ENCODE measurements at places on chromosomes 6 and 20.

GRCh38 chr20:44069203-44070011 is 117.6 kb downstream of the JPH2 start:
- no peak for DNase-seq

GRCh38 chr6:42251911-42252637 is 34.4 kb upstream of the MRPS10 start:
- DNase-seq, result no peak

DNA sequence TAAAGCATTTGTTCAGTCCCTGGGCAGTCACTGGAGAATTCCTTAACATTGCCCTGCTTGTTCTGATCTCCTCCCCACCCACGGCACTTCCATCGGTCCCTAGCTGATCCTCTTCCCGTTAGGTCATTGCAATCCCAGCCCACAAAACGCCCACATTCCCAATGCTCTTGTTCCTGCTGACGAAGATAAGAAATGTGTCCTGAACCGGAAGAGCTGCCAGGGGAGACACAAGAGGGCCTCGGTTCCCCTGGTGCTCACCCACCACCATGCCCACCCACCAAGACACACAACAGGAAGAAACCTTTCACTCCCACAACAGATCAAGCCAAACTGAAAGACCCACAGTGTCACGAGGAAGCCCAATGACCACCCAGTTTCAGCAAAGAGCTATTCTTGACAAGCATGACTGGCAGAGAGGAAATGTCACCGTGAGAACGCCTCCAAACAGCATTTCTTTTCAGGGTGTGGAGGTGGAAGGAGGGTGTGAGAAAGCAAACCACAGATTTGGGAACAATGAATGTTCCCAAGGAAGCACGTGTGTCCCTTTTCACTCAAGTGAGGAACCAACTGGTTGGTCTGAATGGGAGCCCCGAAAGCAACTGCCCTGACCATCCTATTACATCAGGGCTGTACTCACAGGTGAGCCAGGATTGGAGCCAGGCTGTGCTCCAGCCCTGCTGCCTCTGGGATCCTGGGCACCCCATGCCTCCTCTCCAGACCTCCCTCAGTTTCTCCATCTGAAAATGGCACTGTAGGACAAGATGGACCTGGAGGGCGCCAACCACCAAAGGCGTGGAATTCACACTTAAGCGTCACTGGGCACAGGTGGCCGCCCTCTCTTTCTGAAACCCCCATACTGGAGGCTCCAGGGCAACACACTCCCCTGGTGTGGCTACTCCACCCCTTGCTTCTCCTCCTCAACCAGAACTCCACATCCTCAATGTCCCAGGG is 97.5 kb downstream of the ZMYND8 start:
- no peak for DNase-seq

- DNase-seq, result no peak
These were observed 210.0 kb upstream of the PRDM1 start for GRCh38 chr6:105875974-105876640.

GRCh38 chr6:168373389-168373788 is 53.8 kb upstream of the DACT2 start:
- no peak for DNase-seq

- DNase-seq, result no peak
These were observed 171.6 kb downstream of the UBE3D start for GRCh38 chr6:82893889-82894652.

- no peak for DNase-seq
These were observed 155.2 kb downstream of the CEBPB start for GRCh38 chr20:50345712-50346373.

- no peak for DNase-seq
These were observed 28.7 kb downstream of the TFAP2A start for GRCh38 chr6:10386220-10386619.

DNA sequence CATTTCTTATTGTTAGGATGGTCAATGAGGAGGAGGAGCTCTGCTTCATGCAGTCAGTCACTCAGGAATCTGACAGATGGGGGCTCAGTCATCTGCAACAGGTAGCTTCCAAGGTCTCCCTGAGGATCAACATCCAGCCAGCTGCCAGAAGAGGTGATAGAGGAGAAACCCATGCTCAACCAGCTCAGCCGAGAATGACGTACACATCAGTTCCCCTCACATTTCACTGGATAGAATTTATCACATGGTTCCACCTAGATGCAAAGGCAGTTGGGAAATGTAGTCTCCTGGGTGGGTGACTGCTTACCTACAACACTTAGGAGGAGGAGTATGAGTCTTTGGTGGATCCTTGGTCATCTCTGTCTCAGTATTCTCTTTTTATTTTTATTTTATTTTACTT is 144.5 kb downstream of the CEBPB start:
- peak; percentile 84 for DNase-seq

DNA sequence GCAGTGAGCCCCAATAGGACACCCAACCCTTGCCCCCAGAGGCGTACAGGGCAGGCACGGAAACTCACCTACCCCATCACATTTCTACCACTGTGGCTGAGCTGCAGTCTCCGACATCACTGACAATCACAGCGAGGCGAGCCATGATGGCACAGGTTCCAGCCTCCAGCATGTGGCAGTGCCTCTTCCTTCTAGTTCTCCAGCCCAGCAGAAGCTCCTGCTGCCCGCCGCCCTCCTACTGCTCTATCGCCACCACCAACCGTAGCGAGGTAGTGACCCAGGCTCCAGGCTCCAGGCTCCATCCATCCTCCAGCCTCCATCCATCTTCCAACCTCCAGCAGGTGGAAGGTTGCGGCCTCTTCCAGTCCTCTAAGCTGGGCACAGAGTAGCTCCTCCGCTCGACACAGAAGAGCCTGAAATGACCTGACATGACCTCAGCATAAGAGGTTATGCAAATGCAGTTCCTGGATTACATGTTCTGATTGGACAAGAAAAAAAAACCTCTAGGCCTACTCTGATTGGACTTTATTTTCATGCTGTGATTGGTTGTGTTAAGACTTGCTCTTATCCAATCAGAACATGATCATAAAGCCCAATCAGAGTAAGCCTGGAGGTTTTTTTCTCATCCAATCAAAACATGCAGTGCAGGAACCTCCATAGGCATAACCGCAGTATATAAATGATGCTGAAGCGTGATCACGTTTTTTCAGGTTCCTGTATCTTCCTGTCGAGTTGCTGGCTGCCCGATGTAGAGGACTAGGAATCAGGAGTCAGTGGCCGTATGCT is 438.9 kb upstream of the ZNF337 start:
- peak; percentile 79 for DNase-seq

GRCh38 chr6:37922563-37922962 is 103.0 kb downstream of the ZFAND3 start:
- DNase-seq, result no peak

GRCh38 chr6:130421585-130421984 is 55.8 kb downstream of the TMEM200A start:
- no peak for DNase-seq

DNA sequence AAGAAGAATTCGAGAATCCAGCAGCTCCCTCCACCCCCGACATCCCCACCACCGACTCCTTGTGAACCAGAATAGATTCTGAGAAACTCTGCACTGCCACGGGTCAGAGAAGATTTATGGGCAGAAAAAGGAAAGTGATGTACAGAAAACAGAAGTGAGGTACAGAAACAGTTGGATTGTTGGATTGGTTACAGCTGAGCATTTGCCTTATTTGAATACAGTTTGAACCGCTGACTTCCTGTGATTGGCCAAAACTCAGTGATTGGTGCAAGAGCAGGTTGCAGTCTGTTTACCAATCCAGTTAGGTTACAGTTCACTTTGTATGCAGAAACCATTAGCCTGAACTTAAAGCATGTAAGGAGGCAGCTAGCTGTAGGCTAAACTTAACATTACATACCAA is 131.2 kb upstream of the HDDC2 start:
- DNase-seq, result no peak

- no peak for DNase-seq
These were observed 52.9 kb downstream of the AFDN start for GRCh38 chr6:167879612-167880011.

- no peak for DNase-seq
These were observed 92.8 kb downstream of the ADAT2 start for GRCh38 chr6:143357561-143358255.

GRCh38 chr6:36130667-36131510 is 576 bp downstream of the MAPK13 start:
- no peak for DNase-seq

- peak; percentile 61 for DNase-seq
These were observed 33.6 kb upstream of the BTN3A2 start for GRCh38 chr6:26331218-26332073.

- no peak for DNase-seq
These were observed 9.7 kb downstream of the BACH2 start for GRCh38 chr6:90286884-90287488.

- no peak for DNase-seq
These were observed 121.1 kb upstream of the COL21A1 start for GRCh38 chr6:56368491-56368890.

Measured in NCI-H524 treated with DMSO at 0.1 percent for 48 hours (cell line).